Stimulated activated CD4-positive, alpha-beta T cell treated with anti-CD3 and anti-CD28 coated beads, TNF-alpha, amount 100 ng/mL, for 4 hours (primary cell): ENCODE measurements at places on chromosomes 4 and X.

DNA sequence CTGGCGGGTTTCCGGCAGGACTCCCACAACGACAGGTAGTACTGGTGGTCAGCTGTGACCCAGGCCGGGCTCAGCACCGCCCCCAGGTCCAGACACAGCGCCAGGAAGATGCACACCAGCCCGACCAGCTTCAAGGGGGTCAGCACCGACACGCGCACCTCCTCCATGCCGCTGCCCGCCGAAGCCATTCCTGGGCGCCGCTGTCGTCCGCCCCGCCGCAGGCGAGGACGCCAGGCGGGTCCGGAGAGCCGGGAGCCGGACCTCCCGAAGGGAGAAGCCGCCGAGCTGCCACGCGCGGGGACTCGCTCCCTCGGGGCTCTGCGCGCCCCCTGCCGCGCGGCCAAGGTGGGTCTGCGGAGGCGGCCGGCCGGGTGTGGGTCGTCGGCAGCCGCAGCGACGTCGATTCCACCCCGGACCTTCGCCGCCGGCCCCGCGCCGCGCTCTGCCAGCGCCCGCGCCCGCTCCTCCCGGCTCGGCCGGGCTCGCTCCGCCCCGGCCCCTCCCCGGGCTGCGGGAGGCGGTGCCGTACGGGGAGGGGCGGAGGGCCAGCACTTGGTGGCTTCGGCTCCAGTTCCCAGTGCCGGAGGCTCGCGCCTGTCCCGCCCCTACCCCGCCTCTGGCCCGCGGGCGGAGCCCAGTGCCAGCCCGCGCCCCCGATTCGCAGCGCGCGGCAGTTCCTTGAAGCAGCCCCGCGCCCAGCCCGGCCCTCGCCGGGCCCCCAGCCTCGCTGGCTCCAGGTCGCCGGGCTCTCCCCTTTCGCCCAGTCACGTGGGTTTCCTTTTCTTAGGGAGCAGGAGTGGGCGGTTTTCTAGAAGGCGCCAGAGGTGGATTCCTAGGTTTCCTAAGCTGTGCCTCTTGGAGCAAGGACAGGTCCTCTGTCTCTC lies at the start of gene TMEM47:
Gene TMEM47, minus strand, starts transcription at position 444 of the 884 bp plus-strand sequence. Its CDS starts 256 bp downstream, at position 188.
- DNase-seq: no peak

- peak; percentile 8 for DNase-seq
These were observed 27.8 kb upstream of the ADH7 start for GRCh38 chr4:99462875-99463464.

GRCh38 chrX:78800114-78800513 lies 52.6 kb downstream of the LPAR4 start:
- no peak for DNase-seq

GRCh38 chrX:43817444-43817843 lies 64.8 kb downstream of the MAOB start:
- no peak for DNase-seq

DNA sequence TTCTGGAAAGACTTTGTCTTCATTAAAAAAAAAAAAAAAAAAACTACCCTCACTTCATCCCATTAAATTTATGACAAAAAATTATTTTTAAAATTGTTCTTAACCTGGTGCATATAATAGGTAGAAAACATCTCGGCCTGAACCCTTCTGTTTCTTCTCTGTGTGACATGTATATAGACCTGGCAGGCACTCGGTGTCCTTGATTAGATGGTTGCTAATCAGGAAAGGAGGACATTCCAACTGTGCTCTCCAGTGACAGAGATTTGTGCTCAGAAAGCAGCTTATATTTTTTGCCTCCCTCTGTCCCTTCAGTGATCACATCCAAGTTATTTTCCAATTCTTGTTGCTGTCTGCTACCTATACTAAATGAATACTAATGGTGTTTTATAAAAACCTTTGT lies 355.6 kb downstream of the CBLL2 start:
- DNase-seq: no peak

DNA sequence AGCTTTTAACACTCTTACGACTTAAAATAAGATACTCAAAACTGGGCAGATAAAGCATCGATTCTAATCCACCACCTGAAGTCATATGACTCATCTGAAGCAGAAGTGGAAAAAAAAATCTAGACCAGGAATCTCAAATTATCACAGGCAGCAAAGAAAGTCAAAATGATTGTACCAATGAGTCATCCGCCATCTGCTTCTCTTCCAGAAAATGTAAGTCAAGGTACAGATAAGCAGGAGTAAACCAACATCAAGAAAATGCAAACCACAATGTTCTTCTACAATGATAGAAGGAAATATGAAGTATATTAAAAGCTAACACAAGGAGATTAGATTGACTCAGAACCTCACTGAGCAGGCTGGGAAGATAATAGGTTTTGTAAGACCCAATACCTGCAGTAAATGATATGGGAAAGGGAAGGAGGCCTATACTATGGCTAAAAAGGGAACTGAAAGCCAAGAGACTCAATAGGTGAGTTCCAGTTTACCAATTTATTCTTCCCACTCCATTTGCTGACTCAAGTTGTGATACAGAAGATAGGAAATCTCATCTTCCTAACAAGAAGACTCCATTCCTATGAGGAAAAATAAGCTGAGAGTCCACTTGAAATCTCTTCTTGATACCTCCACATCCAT lies 88.4 kb upstream of the TET2 start:
- DNase-seq: no peak

GRCh38 chr4:134754301-134755019 lies 552.9 kb upstream of the PABPC4L start:
- no peak for DNase-seq

DNA sequence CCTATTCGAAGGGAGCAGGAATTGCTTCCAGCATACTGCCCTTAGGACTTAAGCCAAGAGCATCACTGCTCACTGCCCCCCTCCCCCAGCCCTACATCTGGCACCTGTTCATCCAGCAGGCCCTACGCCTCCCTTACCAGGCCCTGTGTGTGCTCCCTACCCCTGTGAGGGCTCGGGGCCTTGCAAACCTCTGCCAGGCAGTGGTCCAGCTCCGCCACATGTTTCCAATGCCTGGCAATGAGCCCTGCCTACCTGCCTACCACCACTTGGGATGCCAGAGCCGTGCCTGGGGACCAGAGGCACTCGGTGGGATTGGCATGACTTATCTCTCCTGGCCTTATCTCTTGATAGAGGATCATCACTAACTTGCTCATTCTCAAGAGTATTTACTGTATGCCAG lies 27.5 kb upstream of the MTM1 start:
- no peak for DNase-seq

DNA sequence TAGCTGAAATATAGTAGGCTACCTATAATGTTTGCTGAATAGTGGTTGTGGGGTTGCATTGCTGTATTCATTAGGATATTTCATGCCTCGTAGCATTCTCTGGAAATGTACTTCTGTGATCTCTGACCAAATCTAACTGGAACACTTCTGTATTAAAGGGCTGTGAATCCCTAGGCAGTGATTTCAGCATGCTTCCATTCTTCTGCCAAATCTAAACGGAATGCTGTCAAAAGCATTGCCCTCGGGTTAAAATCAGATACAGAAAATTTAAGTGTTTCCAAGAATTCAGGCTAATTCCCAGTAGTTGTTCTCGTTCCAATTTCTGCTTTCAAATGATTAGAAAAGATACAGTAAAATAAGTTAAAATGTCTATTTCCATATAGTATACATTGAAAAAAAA lies 1847.5 kb upstream of the IGFBP7 start:
- DNase-seq: no peak

DNA sequence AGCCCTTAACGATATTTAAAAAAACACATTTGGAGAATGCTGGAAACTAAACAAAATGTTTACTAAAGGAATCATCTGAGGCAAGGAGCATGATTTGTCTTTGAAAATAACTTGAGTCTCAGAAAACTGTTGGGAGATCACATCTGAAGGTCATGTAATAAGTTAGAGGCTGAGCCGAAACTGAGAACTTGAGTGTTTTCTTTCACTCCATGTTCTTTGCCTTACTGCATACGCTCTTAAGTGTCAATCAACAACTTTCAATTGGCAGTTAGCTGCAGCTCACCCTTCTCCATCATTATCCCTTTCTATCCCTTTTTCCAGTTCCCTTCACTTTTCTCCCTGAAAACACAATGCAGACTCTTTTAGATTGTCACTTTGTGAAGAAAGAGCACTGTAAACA lies 216.2 kb downstream of the ADGRA3 start:
- no peak for DNase-seq

- no peak for DNase-seq
These were observed 294.6 kb upstream of the NRK start for GRCh38 chrX:105527759-105528158.

- no peak for DNase-seq
These were observed 4.1 kb downstream of the HS6ST2 start for GRCh38 chrX:132954323-132954722.

- no peak for DNase-seq
These were observed 26.5 kb downstream of the HNRNPDL start for GRCh38 chr4:82403725-82404124.

DNA sequence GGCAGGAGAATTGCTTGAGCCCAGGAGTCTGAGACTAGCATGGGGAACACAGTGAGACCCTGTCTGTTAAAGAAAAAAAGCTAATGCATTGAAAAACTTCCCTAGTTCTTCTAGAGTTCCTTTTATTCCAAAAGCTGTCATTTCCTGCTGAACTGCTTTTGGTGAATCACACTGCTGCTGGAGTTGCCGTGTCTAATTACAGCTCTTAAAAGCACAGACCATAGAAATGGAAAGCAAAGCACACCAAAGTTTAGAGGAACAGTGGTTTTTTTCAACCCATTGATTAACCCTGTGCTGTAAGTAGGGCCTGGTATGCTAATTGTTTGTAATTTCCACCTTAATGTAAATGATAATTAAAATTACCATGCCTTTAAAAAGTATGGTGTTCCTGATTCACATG lies 52.4 kb downstream of the SEPTIN11 start:
- DNase-seq: no peak

DNA sequence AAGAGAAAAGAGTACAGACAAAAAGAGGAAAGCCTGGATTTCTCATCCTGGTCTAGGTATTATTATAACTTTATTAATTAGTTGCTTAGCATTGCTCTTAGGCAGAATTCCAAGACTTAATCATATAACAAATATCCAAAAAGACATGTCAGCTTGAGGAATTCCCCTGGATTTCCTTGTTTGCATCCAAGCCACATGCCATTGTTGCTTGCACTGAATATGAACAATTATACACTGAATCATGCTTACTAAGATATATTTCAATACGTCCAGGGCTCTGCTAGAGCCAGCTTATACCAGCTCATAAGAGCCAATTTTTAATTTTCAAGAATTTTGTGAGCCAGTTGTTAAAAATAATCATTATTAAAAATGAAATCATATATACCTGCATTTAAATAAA lies 5.5 kb upstream of the TLR10 start:
- no peak for DNase-seq

- no peak for DNase-seq
These were observed 162.5 kb downstream of the COL4A6 start for GRCh38 chrX:108275732-108276131.

- no peak for DNase-seq
These were observed 162.2 kb downstream of the BCOR start for GRCh38 chrX:39935411-39936064.

- DNase-seq: no peak
These were observed 62.6 kb downstream of the SORCS2 start for GRCh38 chr4:7254736-7255487.

- no peak for DNase-seq
These were observed 188.4 kb downstream of the GASK1B start for GRCh38 chr4:157984285-157984911.

GRCh38 chrX:80929251-80929650 lies 119.6 kb upstream of the BRWD3 start:
- DNase-seq: no peak

DNA sequence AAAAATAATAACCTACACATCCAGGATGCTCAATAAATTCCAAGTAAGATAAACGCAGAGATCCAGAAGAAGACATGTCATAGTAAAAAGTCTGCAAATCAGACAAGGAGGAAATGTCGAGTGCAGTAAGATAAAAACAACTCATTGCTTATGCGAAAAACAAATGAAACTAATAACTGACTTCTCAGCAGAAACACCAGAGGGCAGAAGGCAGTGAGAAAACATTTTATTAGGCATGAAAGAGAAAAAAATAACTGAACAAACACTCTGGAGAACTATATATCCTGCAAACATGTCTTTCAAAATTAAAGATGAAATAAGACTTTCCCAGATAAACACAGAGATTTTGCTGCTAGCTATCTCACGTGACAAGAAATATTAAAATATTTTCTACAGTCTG lies 201.3 kb upstream of the CTSO start:
- DNase-seq: no peak

GRCh38 chr4:5968246-5968645 lies 50.0 kb downstream of the C4orf50 start:
- no peak for DNase-seq

- DNase-seq: peak; percentile 45
These were observed at the start of gene SEL1L3 for GRCh38 chr4:25862411-25863346. Gene SEL1L3, minus strand, starts transcription at chr4:25862988. Its CDS starts 152 bp downstream, at chr4:25862836.

DNA sequence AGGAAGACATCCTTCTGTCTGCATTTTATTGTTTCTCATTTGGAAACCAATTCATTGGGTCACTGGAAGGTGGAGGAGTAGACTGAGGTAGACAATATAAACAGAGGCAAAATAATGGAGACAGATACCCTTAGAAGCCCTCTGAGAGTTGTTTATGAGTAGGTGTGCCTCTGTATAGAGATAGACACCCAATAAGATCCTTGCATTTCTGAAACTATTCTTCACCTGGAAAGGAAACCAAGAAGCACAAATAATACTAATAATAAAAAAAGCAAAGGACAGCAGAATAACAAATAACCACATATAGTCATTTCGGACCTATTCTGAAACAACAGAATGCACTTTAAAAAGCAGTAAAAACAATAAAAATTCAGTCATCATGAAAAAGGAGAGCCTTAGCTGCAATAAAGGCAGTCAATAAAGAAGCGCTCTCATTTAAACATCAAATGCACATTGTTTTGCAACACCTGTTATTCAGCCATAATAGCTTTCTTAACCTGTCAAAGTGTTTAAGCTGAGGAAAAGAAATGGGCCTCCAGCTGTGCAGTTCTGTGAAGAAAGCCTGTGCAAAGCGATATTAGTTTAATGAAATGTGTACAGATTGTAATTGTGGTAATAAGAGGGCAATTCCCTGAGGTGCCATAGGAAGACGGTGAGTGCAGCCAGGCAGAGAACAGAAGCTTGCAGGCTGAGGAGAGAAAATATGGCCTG lies 904.2 kb downstream of the STPG2 start:
- no peak for DNase-seq

DNA sequence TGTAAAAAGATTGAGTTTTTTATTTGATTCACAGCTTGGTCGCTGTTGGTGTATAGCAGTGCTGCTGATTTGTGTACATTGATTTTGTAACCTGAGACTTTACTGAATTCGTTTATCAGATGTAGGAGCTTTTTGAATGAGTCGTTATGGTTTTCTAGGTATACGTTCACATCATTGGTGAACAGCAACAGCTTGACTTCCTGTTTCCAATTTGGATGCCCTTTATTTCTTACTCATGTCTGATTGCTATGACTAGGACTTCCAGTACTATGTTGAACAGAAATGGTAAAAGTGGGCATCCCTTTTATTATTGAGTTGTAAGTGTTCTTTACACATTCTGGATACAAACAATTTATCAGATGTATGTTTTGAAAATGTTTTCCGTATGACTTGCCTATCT lies 76.0 kb downstream of the ADGRG4 start:
- no peak for DNase-seq

GRCh38 chr4:106463622-106464021 lies 95.0 kb upstream of the GIMD1 start:
- no peak for DNase-seq

GRCh38 chrX:130084631-130085237 lies 25.6 kb downstream of the ELF4 start:
- no peak for DNase-seq

- no peak for DNase-seq
These were observed 813 bp downstream of the DIAPH2 start for GRCh38 chrX:96685210-96686099.

GRCh38 chrX:119502727-119503483 lies 34.7 kb downstream of the SLC25A5 start:
- no peak for DNase-seq
